ENCODE measurements at places on chromosomes 1 and 21.
A peak's percentile ranks its signal among the peaks of the same experiment; 100 is the strongest.

DNA sequence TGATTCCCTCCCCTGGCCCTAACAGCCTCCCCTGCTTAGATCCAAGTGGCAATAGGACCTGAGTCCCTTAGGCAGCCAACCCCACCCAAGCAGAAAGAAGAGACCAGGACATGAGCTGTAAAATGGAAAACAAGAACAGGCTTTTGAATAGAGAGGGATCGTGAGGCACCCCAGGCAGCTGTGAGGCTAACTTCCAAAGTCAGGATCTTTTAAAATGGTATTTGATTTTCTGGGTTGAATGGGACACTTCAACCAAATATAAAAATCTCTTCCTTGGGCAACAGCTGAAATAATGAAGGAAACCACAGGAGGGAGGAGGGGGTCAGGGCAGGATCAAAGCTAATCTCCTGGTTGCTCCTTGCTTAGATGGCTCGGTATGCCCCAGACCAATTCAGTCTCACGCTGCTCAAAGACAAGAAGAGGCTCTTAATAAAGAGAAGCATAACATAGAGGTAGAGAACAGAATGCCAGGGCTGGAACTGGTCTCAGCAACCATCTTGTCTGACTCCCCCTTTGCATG is 28.6 kb upstream of the AVPR1B start:
- no peak for DNase-seq

DNA sequence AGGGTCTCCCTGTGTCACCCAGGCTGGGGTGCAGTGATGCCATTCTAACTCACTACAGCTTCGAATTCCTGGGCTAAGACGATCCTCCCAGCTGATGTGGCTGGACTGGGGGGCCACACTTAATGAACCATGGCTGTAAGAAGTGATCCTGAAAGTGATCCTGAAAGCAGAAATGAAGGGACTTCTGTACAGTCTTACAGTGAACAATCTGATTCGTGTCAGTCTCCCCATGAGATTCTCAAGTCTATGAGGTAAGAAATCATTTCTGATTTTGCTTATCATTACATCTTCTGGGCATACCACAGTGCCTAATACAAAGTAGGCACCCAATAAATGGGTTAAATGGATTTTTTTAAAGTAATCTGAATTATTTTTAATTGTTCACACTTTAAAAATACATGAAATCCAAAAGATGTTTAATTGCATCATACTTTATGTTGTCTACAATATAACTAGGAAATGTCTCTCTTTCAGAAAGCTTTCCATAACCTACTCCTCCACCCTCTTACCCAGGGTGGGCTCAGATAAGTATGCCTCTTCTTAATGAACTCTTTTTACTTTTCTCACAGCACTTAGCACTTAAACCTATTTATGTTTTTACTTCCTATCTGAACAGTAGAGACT is 21.5 kb downstream of the TUT4 start:
- no peak for DNase-seq

DNA sequence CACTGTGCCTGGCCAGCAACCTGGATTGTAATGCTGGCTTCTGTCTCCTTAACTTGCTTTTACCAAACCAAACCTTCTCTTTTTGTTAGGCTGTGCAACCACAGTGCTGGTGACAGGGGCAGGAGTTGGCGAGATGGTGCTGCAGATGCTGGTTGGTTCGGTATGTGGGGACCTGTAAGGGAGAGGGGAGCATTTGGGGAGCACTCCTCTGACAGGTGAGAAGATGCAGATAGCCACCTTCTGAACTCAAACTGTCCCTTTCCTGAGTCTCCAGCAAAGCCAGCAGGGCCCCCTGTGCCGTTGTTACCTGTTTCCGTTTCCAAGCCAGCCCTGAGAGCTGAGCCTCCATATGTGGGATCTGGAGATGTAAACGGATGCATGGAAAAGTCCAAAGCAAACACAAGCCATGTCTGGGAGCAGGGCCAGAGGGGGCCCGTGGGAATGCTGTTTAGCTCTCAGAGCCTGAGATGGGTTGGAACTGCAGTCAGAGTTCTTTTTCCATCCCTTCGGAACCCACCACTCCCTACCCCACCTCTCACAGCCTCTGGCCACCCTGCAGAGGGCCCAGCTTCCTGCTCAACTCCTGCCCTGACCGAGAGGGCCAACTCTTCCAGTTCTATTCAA is 34.0 kb downstream of the ELK4 start:
- no peak for DNase-seq

DNA sequence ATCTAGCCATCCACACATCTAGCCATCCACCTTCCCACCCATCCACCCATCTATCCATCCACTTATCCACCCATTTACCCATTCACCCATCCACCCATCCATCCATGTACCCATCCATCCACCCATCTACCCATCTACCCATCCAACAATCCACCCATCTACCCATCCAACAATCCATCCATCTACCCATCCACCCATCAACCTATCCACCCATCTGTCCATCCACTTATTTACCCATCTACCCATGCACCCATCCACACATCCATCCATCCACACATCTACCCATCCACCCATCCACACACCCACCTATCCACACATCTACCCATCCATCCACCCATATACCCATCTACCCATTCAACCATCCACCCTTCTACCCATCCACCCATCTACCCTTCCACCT is 238.4 kb downstream of the DYRK1A start:
- no peak for DNase-seq

- DNase-seq: no peak
Measured at GRCh38 chr1:40438391-40439015, 11.8 kb upstream of the ZFP69B start.

- DNase-seq: no peak
Measured at GRCh38 chr1:47533793-47534328, 96.0 kb downstream of the FOXD2 start.

DNA sequence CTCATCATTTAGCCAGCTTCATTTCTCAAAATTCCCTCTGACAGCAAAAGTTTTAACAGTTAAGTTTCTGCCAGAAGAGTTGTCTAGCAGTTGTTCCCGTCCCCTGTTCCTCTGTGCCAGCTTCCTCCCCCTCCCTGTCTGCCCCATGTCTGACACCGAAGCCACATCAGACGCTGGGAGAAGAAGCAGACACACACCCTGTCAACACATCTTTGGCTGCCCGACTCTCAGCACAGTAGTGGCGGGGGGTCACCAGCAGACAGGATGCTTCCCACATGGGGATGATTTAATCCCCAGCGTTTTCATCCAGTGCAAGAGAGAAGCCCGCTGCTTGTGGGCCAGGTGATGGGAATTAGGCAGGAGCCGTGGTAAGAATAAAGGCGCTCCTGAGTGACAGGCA is 379.4 kb upstream of the RUNX1 start:
- no peak for DNase-seq

GRCh38 chr1:181936768-181937581 is 124.5 kb downstream of the ZNF648 start:
- DNase-seq: peak; percentile 34

- DNase-seq: no peak
Measured at GRCh38 chr21:18655931-18656330, 252.3 kb upstream of the TMPRSS15 start.

DNA sequence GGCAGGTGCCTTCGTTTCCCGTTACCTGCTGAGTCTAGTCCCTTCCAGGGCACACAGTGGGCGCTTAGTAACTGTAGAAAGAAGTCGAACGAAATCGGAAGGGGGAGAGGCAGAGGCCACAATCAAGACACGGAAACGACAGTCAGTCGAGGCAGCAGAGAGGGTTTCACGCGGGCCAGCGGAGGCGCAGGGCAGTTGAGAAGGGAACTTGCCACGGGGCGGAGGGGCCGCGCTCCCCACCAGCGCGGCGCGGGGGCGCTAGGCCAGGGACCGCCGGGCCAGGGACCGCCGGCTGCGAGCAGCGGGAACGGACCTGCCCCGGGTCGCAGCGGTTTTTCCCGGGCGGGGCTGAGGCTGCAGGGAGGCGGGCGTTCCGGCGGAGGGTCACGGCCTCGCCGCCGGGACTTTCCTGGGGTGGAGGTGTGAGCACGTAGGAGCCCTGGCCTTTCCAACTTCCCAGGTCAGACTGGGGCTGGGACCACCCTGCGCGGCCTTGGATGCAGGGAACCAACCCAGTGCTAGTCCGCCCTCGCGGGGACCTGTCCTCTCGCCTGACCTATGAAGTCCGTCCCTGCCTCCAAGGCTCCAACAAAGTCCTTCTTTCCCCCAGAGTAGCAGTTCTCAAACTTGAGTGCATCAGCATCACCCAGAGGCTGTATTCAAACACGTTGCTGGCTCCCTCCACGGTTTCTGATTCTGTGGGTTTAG is 150.1 kb upstream of the FGGY start:
- DNase-seq: no peak

DNA sequence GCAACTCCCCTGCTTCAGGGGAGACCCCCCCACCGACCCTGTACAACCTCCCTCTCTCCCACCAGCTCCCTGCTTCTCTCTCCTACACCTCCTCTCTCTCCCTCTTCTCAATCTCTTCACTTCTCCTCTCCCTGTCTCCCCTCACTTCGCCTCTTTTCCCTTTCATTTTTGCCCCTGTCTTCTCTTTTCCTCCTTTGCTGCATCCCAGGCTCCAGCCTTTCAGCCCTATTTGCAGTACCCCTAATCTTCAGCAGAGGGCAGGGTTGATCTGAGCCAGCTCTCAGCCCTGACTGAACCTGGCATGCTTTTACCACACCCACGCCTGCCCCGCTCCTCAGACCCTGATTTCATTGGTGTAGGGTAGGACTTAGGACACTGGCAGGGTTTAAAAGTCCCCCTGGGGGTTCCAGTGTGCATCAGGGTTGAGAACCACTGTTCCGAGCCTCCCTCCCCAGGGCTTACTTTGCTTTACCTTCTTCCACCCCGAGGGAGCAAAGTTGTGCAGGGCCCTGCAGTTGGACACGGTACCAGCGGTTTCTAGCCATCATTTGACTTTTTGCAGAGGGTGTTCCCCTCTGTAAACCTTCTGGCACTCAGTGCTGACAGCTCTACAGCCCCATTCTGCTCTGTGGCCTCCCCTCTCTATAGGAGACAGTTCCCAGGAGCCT is 67.3 kb upstream of the CNTN2 start:
- no peak for DNase-seq

- DNase-seq: no peak
Measured at GRCh38 chr1:153984123-153984894, 1.8 kb downstream of the RAB13 start.

- no peak for DNase-seq
Measured at GRCh38 chr21:36917471-36918158, 48.9 kb downstream of the HLCS start.

GRCh38 chr1:77188770-77189169 is 30.5 kb downstream of the PIGK start:
- no peak for DNase-seq

DNA sequence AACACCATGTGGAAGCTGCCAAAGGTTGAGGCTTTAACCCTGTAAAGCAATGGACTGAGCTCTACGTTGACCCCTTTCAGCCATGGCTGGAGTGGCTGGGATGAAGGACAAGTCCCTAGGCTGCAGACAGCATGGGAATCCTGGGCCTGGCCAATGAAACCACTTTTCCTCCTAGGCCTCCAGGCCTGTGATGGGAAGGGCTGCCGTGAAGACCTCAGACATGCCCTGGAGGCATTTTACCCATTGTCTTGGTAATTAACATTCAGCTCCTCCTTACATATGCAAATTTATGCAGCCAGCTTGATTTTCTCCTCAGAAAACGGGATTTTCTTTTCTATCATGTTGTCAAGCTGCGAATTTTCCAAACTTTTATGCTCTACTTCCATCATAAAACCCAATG is 214.5 kb downstream of the RGS7 start:
- DNase-seq: no peak

GRCh38 chr1:246170574-246171261 is 336.4 kb downstream of the SMYD3 start:
- DNase-seq: no peak

DNA sequence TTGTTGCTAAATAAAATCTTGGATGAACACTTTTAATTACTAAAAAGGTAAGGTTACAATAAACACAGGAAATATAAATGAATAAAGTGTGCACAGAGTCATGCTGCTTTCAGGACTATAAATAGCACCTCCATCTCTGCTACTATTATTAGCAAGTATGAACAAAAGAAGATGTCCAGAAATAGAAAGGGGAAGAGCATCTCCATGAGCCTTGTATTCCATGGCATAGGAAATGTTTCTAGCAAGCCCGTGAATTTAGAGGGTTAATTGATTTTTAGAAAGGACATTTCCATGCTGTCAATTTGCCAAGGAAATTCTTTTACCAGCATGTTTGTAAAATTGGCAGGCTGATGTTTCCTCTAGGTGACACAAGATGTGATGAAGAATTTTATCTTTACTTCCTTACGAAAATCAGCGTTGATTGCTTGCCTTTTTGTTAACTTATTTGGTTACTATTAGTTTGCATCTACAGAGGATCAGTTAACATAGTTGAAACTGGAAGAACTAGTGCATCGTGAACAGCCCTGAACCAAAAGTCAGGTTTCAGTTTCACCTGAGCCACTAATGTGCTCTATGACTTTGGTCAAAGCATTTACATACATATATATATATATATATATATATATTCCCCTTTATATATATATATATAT is 45.3 kb downstream of the NR5A2 start:
- DNase-seq: no peak

DNA sequence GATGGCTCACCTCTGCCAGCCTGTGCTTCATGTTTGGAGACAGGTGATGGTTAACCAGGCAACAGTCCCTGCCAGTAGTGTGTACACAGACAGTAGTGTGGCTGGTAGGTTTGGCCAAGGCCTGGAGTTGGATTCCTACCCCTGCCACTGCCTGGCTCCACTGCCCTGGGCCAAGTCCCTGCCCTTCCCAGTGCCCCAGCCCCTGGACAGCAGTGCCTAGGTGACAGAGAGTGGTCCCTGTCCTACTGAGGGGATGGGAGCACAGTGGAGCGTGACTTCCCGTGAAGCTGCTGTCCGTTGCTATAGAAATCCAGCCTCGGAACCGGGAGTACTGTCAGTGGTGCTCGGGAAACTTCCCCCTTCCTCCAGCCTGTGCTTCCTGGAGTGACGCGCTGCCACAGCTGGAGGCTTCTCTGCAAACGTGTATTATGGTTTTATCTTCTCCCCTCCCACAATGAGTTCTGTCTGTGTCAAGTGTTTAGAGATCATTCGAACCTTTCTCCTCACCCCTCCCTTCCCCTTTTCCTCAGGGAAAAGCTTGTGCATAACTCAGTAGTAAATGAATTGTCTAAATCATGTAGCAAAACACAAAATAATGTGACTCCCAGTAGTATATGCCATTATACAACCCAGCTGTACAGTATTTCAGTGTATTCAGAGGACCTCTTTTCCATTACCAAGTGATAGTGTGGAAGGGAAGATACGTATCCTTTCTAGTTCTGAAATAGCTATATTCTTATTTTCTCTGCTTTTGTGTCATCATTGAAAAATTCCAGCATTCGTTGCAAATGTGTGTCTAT is 73.4 kb downstream of the GALNT2 start:
- DNase-seq: no peak

GRCh38 chr1:92094090-92094489 is 13.9 kb downstream of the BTBD8 start:
- DNase-seq: no peak

DNA sequence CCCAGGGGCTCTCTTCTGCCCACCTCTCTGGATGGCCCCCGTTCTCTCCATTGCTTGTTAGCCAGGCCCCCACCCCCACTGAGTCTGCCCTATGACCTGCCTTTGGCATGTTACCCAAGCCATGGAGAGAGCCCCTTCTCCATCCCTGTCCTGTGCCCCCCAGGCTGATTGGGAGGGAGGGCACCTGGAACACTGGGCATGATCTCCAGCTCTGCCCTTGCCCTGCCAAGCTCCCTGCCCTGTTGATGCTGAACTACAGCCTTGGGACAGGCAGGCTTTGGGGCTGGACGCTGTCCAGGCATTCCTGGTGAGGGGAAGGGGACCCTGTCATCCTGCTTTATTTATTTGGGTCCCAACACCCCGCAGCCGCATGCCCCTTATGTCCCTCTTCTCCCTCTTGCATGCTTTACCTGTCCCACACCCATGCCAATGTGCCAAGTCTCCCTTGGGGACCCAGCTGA is 10.7 kb downstream of the TRIM46 start:
- no peak for DNase-seq
